ENCODE measurements at places on chromosomes 2 and 18.

GRCh38 chr2:198595721-198596120 is 791.3 kb downstream of the PLCL1 start:
- DNase-seq, result no peak

GRCh38 chr18:63315131-63315662 is 4.4 kb downstream of the BCL2 start:
- DNase-seq, result no peak

GRCh38 chr2:15708865-15709820 is 117.5 kb downstream of the DDX1 start:
- no peak for DNase-seq

DNA sequence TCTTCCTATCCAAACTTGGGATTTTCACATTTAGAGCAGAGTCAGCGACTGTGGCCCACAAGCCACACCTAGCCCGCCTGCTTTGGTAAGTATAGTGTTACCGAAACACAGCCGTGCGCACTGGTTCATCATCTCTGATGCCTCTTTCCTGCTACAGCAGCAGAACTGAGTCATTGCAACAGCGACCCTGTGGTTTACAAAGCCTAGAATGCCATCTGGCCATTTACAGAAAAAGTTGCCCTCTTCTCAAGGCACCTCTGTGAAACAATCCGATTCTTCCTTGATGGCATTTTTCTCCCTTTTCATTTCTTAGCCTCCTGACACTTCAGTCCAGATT is 10.7 kb upstream of the IAH1 start:
- no peak for DNase-seq

GRCh38 chr18:332007-332406 is 64.2 kb upstream of the THOC1 start:
- DNase-seq, result no peak

GRCh38 chr2:46232860-46233259 is 64.3 kb upstream of the EPAS1 start:
- no peak for DNase-seq

- no peak for DNase-seq
Observed at GRCh38 chr2:69450735-69451416, 13.6 kb upstream of the NFU1 start.

- no peak for DNase-seq
Observed at GRCh38 chr2:64374686-64375085, 79.3 kb upstream of the LGALSL start.
